ENCODE measurements at places on chromosomes 1 and 21.
A peak's percentile ranks its signal among the peaks of the same experiment; 100 is the strongest.

DNA sequence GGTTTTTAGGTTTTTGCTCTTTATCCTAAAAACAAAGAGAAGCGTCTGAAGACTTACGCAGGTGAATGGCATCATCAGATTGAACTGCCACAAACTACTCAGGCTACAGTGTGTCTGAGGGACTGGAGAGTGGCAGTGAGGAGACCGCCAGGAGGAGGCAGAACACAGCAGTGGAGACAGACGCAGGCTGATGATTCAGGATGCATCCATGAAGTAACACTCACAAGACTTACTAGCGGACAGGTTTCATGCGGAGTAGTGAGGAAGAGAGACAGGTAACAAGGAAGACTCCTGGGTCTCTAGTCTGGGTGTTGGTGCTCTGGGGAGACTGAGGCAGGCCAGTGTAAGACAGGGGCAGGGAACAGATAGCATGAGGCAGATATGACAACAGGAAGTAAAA lies 5.7 kb downstream of the HSF2BP start:
- DNase-seq, result no peak

GRCh38 chr1:153349363-153350320 lies 1.0 kb upstream of the PGLYRP4 start:
- no peak for DNase-seq

GRCh38 chr1:99590578-99591209 lies 55.2 kb upstream of the PALMD start:
- DNase-seq, result peak; percentile 72

DNA sequence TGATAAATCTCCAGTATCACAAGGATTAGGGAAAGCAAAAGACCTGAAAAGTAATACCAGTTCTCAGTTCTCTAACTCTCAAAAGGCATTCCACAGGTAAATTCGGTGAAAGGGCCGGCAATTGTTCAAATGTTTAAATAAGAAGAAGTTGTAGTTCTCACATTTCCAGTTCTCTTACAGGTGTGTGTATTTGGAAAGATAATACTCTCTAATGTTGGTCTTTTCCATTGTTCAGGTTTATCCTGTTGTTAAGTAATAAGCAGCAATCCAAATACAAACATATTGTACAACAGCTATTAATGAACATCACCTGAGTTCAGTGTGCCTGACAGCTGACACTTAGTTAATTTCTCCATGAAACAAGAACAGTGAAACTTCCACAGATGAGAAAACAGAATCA lies 13.2 kb upstream of the PRKAB2 start:
- DNase-seq, result no peak

DNA sequence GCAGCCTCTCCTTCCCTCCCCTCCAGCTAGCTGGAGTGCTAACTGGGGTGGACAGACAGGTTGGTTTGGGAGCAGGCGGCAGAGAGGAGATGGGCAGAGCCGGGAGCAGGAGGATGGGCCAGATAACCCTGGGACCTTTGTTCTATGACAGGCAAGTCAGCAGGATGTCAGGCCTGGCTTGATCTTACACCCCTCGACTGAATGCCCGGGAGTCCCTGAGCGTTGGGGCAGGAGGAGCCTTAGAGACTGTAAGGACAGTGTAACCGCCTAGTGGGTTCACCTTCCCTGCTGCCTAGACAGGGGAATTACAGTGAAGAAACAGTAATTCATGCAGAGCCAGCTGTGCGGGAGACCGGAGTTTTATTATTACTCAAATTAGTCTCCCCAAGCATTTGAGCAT lies 60.2 kb downstream of the MDM4 start:
- DNase-seq, result no peak

- no peak for DNase-seq
These were observed 73.5 kb downstream of the SGIP1 start for GRCh38 chr1:66607458-66607857.

DNA sequence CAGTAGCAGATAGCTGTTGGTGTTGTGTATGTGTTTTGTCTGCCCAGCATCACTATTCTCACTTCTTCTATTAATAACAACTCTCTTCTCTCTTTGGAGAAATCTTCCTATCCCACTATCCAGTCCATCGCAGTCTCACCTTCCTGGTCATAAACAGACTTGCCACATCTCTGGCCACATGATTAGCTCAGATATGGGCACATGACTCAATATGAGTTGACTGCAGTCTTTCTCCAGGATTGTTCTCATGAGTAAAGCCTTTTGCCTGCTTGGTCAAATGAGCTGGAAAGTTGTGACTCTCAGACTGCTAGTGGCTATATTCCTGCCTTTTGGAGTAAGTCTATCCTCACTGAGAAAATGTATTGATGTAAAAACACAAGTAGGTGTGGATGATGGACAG lies 32.9 kb upstream of the TADA1 start:
- no peak for DNase-seq

- DNase-seq, result no peak
These were observed 6.3 kb upstream of the FOXD2 start for GRCh38 chr1:47431534-47431933.

- no peak for DNase-seq
These were observed 6.3 kb downstream of the CDKN2C start for GRCh38 chr1:50976111-50976889.

DNA sequence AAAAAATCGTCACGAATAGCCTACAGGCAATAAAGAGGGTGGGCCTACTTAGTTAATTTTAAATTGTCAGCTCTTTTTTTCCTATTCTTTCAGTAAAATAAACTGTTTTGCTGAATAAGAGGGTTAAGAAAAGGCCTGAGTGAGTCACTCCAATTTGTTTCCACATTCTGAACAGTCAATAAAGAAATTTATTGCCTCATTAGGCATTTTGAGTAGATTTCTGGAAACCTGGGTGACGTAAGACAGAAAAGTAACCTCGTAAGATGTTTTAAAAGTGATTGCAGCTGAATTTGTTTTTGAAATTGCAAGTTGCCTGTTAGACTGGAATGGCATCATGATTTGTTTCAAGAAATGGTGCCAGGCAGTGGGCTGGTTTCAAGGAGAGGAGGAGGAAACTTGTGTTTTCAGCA lies 439.3 kb downstream of the USP25 start:
- no peak for DNase-seq

- DNase-seq, result no peak
These were observed 33.7 kb downstream of the IER5 start for GRCh38 chr1:181122222-181122621.

- DNase-seq, result peak; percentile 62
These were observed 26.8 kb upstream of the CRNN start for GRCh38 chr1:152440635-152441471.

DNA sequence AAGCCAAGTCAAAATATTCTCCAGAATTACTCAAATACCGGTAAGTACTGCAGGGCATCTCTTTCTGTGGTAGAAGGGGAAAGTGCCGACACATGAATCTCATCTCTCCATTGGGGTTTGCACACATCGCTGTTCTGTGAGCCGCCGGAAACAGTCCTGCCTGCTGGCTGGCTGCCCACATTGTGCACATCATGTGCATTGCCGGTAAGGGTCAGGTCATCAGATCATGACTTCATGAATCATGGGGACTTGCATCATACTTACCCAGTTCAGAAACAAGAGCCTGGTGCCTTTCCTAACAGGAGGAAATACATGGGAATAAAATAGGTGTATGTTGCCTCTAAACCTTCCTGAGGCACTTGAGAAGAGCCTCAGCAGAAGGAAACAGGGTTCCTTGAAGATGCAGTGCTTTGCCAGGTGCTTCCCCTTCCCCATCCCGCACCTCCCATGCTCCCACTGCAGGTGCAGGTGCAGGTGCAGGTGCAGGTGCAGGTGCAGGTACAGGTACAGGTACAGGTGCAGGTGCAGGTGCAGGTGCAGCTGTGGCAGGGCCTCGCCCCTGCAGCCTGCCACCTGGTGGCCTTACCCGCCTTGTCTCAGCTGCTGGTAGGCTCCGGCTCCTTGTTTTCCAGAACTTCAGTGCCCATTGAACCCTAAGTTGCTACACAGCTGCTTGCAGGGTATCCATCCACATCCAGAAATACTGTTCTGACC lies 26.5 kb downstream of the GPR137B start:
- DNase-seq, result no peak

DNA sequence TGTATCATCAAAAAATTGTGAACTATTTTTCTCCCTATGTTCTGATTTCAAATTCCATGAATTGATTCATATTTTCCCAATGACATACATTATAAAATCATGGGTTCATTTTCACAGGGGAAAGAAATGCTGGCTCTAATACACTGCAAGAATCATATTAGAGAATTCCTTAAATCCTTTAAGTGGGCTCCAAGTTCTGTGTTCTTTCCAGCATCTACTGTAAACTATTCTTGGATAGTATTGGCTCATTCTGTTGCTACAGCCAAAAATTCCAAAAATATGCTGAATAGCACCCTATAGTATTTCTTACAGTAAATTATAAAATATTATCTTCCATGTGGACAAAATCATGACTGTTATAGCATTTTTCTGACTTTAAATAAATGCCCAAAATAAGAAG lies 19.0 kb upstream of the C1orf105 start:
- no peak for DNase-seq

- no peak for DNase-seq
These were observed 16.1 kb upstream of the KLHDC7A start for GRCh38 chr1:18464665-18465050.

DNA sequence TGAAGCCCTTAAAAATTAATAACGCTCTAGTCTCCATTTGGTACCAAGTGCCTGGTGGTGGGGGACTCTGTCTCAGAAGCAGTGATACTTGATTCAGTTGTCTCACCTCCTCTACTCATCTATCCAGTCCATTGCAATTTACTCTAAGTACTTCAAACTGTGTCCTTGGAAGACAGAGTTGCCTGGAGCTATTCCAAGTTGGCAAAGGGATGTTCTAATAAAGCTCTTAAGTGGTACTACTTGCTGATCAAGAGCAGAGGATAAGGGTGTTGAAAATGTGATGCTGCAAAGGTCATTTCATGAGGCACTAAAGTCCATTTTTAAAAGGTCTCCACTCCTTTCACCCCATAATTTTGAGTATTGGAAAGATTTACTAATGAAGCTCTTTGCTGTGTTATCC lies 142.2 kb downstream of the NFIA start:
- DNase-seq, result no peak

- no peak for DNase-seq
These were observed 178.6 kb downstream of the TGFBR3 start for GRCh38 chr1:91707114-91707889.

DNA sequence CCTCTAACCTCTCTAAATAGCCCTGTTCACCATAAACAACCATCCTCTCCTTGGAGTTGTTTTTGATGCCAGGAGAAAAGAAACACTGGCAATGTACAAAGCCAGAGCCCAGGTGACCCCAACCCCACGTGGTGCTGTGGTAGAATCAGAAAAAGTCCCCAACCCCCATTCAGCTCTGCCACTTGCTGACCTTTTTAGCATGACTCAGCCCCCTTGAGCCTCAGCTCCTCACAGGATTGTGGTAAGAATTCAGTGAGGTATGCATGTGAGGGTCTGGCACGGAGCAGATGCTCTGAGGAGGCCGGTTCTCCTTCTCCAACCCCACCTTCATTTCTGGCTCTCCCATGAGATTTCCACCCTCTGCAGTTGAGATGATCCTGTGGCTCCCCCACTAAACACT lies 11.1 kb upstream of the CHI3L1 start:
- DNase-seq, result peak; percentile 33

DNA sequence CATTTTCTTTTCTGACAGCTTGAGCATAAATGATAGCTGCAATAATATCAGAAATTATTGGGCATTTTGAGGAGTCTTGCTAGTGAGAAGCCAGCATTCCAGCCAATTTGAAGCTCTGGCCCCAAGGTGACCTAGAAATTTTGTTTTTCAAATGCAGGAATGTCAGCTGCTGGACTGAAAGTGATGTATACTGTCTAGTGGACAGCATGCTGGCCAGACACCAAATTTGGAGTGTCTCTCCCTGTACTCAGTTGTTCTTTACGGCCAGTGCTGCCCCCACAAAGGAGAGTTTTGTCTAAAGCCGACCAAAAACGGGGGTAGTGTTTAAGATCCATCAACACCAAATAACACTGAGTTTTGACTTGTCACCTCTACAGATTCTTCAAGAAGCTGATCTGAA lies 5.2 kb downstream of the RGS7 start:
- DNase-seq, result no peak

- DNase-seq, result peak; percentile 36
These were observed 5.4 kb downstream of the PLA2G2E start for GRCh38 chr1:19918057-19918456.

- no peak for DNase-seq
These were observed 1.3 kb downstream of the TRIM67 start for GRCh38 chr1:231162970-231163829.

DNA sequence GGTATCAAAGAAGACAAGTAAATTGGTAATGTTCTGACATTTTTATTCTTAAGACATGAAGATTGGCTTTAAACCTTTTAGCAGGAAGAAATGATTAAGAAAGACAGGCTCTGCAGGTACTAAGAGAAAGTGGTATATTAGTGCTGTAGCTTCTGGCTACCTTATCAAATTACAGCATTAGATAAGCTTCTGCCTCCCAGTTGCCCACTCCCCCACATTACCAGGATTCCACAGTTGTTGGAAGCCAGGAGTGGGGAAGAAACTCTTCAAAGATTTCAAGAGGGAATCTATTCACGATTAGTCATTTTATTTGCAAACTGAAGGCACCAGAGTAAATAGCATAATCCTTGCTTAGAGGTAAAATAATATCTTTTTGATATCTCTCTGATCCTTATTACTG lies 274.9 kb downstream of the LMO4 start:
- DNase-seq, result no peak

DNA sequence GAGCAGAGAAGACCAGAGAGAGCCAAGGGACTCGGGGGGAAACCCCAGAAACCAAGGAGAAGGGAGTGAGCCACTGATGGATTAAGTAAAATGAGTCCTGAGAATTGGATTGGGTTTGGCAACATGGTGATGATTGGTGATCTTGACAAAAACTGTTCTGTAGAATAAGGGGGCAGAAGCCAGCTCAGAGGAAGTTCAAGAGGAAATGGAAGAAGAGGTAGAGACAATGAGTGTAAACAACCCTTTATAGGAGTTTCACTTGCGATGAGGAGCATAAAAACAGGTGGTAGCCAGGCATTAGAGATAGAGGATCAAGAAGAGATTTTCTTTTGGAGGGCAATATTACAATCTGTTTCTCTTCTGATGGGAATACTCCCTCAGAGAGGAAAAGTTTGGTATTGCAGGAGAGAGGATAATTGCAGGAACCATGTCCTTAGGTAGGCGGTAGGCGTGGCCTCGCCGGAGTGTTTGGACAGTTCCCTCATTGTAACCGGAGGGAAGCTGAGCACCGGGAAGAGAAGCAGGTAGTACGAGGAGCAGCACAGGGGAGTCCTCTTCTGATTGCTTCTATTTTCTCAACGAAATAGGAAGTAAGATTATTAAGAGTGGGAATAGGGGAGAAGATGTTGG lies 68.4 kb upstream of the TENT5C start:
- no peak for DNase-seq

- DNase-seq, result no peak
These were observed 90.9 kb upstream of the RUNX3 start for GRCh38 chr1:25020851-25021590.
